Thyroid gland (tissue), 4 donors: ENCODE measurements at places on chromosomes 7 and 10.

GRCh38 chr10:13696071-13696470, 109.3 kb downstream of the PRPF18 start:
- DNase-seq: no peak

- no peak for DNase-seq
Observed at GRCh38 chr7:42495256-42495655, 258.2 kb upstream of the GLI3 start.

GRCh38 chr10:107727767-107728317, 563.3 kb upstream of the SORCS1 start:
- DNase-seq: no peak

- DNase-seq: no peak
Observed at GRCh38 chr10:128981881-128982615, 485.0 kb upstream of the MGMT start.

DNA sequence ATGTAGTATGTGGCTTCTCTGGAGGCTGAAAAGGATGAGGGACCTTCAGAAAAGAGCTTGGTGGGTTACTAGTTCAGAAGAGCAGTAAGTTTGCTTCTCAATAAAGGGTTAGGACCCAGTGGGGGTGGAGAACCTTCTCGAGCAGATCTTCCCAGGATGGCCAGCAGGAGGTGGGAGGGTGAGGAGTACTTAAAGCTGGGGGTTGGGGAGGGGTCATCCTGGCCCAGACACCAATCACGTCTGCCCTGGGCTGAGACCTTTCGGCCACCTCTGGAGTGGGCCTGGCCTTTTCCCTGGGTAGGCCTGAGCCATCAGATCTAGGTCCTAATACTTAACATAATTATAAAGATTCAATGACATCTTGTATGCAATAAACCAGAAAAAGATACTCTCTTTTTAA, 149.0 kb upstream of the TCF7L2 start:
- no peak for DNase-seq

- DNase-seq: no peak
Observed at GRCh38 chr10:95254629-95255028, 36.2 kb downstream of the PDLIM1 start.

DNA sequence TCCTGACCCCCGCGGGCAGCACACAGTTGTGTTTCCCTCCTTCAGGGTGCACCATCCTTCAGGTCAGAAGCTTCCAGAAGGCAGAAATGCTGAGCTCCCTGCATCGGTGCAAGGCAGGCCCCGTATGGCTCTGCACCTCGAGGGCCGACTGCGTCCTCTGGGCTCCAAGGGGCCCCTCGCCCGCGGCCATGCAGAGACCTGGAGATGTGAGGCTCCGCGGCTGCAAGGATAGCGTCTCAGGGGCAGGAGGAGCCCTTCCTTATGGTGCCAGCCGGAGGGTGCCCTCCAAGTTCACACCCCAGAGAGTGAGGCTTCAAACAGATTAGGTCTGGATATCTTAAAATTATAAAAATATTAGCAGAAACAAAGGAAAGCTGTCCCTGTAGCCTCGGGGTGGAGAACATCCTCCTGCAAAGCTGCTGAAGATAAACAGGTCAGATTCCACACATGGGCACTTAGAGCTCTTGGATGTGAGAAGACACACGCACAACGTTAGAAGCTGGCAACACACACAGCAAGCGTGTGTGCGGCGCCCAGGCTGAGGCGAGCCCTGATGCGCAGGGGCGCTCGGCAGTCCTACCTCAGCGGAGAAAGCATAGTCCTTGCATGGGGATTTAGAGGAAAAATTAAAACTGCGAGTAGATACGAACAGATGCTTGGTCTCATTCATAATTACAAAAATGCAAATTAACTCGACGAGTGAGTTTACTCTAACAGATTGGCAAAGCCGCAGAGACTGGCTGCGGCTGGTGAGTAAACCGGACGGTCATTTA, 20.4 kb downstream of the KNDC1 start:
- DNase-seq: no peak
